ENCODE measurements at places on chromosomes 7 and 10.

- DNase-seq: no peak
Measured at GRCh38 chr10:109895095-109895818, 28.1 kb downstream of the XPNPEP1 start.

DNA sequence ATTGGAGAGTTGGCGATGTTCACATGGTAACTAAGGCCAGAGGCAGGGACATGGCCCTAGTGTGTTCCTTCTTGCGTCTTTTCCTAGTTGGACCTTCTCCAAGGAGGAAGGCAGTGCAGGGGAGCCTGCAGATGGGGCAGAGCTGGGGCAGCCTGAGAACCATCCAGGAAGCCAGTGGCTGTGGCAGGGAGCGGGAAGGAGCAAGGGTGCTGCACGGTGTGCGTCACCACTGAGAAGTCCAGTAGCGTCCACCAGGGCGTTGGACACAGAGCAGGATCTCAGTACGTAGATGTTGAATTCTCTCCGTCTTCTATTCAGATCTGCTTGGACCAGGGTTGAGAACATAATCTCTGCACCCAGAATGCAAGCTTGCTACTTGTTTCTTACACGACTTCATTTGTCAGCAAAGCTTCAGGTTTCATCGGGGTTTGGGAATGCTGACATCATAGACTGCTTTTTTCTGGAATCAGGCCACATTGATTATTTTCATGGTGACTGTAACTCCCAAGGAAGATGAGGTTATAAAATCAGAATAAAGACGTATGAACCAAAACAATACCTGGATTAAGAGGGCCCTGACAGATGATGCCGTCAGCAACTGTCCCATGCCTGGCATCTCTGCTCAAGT, 130.3 kb downstream of the HECW1 start:
- no peak for DNase-seq

GRCh38 chr10:43249151-43249961, 17.5 kb downstream of the RASGEF1A start:
- no peak for DNase-seq

DNA sequence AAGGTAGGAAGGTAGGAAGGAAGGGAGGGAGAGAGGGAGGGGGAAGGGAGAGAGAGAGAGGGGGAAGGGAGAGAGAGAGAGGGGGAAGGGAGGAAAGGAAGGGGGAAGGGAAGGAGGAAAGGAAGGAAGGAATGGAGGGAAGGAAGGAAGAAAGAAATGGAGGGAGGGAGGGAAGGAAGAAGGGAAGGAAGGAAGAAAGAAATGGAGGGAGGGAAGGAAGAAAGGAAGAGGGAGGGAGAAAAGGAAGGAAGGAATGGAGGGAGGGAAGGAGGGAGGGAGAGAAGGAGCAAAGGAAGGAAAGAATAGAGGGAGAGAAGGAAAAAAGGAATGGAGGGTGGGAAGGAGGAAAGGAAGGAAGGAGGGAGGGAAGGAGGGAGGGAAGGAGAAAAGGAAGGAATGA, 176.4 kb upstream of the PTER start:
- no peak for DNase-seq

GRCh38 chr7:78149787-78150186, 351.2 kb downstream of the PHTF2 start:
- no peak for DNase-seq

- DNase-seq: no peak
Measured at GRCh38 chr10:28592953-28593352, 60.0 kb downstream of the WAC start.

DNA sequence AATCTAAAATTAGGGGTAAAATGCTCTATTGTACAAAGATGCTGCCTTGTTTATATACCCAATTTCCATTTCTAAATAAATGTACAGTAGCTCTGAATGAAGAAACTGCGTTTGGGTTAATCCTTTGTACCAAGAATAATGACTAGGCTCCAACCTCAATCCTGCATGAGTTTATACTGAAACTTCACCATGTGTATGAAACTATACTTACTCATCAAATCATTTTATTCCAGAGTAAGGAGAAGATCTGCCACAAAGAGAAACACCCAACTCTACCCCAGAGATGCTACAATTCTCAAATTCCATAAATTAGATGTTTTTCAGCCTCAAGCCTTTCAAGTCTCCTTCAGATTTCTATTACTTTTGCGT, 53.8 kb upstream of the AKR1E2 start:
- DNase-seq: no peak

- no peak for DNase-seq
Measured at GRCh38 chr10:98621630-98622029, 174.9 kb upstream of the HPS1 start.

DNA sequence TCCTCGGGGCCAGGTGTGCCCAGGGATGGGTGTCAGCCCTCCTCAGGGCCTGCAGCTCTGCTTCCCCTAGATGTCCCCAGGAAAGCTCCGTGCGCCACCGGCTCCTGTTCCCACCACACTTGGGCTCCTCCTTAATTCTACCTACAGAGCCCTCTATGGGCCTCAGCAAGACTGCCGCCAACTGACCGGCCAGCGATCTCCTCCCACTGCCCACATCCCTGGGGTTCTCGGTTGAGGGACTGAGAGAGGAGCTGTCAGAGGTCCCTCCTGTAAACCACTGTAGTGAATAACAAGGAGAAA, 5.3 kb upstream of the LDB3 start:
- DNase-seq: no peak

GRCh38 chr10:96478355-96478754, 35.4 kb downstream of the TLL2 start:
- DNase-seq: no peak

DNA sequence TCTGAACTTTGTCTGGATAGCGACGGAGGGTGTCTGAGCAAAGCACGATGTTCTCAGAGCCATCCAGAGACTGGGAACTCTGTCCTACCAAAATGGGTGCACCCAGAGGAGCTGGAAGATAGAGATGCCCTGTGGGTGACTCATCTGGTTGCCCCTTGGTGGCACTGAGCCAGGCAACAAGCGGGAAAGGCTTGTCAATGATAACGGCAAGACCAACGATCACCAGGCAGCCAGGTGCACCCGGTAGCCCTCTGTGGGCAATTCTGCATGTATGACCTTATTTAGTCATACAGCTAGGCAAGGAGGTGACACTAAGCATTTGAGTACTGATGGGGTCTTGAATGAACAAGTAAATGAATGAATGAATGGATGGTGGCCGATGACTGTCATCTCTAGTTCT, 2.8 kb upstream of the ELN start:
- DNase-seq: no peak

DNA sequence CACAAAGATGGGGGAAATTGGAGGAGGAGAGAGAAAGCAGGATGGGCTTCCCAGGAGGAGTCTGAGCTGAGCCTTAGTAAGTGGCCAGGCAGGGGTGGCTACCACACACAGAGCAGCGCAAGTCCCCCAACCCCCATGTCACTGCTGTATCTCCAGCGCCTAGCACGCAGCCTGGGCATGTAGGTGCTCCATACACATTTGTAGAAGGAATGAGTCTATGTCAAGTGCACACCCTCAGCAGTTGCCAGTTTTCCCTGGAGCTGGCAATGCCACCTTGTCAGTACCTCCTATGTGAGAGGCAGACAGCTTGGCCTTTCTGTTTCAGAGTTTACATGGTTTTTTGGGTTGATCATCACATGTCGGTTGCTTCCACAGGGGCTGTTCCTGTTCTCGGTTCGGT, 116.1 kb downstream of the CLEC2L start:
- no peak for DNase-seq

DNA sequence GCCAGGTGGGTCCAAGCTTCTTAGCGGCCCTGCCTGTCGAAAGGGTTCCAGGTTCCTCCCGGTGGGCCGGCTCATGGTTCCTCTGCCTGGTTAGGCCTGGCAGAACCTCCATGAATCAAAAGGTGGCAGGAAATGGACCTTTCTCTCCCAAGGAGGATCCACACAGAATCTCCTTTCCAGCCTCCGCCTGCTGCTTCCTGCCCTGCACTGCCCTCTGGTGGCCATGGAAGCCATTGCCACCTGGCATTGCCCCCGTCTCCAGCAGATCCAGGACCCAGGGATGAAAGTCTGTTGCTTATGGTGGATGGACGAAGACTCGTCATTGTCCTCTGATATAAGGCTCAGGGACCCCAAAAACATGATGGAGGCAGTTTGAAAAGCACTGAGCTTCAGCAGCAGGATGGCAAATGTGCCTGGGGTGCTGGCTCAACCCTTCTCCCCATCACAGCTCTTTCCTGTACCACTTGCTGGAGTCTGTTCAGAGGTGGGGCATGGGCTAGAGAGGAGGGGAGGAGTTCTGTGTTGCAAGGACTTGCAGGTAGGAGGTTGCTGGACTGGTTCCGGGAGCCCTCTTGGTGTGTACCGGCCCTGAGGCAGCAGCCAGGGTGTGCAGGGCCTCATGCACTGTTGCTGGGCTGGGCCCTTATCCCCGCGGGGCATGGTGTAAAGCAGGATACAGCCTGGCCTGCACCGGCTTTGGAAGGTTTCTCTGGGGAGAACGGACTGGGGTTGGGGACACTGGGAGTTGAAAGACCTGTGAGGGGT, 11.3 kb upstream of the INMT start:
- DNase-seq: no peak

DNA sequence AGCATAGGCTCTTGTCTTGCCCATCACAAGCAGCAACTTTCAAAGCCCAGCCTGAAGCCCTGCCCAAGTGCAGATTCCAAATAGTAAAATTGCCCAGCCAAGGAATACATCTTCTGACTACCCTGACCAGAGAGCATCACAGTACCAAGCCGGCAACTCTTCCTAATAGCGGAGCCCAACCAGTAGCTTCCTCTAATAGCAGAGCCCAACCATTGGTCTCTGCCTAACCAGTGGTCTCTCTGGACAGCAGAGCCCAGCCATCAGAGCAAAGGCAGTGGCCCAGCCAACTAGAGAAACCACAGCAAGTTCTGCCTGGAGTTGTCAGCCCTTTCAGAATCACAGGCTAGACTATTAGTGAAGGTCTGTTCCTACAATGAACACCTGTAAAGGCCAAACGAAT, 285.6 kb downstream of the HGF start:
- DNase-seq: peak; percentile 77

- DNase-seq: no peak
Measured at GRCh38 chr10:121535381-121535780, 62.9 kb downstream of the FGFR2 start.

- DNase-seq: no peak
Measured at GRCh38 chr7:67453580-67454380, 457.1 kb downstream of the TYW1 start.

DNA sequence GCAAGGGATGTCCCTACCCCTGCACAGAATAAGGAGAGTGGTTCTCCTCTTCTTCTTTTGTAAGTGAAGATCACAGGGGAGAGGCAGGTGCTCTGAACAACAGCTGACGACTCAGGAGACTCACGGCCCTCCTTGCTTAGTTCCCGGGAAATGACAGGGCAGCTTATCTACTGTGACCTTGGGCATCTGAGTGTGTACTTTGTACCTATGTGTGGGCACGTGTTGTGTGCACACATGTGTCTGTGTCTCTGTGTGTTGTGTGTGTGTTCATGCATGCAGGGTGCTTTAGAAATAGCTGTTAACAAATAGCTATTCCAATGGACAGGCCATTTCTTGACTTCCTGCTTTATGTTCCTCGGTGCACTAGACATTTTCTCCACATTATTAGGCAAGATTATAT, 80.5 kb upstream of the NPS start:
- no peak for DNase-seq

DNA sequence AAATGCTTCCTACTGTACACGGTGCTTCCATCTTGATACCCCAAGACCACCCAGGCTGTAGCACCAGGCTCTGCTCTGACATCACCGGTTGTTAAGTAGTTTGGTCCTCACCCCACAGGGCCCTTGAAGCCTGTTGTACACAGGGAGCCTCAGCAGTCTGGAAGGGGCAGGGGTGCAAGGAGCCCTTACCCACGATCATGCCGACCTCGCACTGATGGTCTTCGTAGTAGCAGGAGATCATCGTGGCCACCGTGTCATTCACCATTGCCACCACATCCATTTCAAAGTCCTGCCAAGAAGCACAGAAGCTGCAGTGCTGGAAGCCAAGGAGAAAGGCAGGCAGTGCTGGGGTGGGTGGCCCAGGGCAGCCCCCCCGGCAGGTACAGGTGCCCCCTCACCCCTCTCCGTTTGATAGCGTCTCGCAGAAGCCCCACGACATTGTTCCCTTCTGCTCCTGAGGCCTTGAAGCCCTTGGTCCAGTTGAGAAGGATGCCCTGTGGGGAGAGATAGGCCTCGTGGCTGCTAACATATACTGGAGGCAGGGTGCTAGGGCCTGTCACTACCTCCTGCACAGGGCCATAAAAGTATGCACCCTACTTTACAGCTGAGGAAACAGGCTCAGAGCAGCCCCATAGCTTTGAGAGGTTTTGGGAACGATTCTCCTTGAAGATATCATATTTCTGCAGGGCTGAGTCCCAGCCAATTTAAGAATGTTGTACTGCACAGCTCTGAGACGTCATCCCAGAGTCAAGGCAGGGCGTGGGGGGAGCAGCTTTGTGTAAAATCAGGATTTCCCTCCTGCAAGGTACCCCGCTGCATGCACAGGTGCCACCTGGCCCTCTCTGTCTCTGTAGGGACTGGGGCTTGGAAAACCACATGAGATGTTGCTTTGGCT, 8.7 kb upstream of the MYL7 start:
- no peak for DNase-seq

- DNase-seq: no peak
Measured at GRCh38 chr10:97412891-97413304, 11.8 kb upstream of the RRP12 start.

- DNase-seq: no peak
Measured at GRCh38 chr7:154842591-154842990, 160.3 kb downstream of the PAXIP1 start.

DNA sequence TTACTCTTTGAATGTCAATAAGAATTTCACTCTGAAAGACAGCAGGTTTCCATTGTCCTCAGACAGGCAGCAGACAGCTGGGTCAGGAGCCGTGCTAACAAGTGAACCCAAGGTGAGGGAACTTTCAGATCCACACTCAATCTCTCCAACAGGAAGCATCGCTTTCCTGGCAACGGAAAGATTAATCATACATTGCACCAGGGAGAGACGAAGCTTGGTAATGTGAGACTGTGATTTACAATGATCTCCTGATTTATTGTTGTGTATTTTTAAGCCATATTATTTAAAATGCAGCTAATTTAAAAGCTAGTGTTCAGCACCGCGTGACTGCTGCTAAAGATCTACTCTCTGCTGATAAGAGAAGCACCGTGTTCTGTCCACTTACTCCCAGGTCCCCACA, 17.5 kb upstream of the NOM1 start:
- no peak for DNase-seq

GRCh38 chr7:68676813-68677535, 921.3 kb upstream of the AUTS2 start:
- DNase-seq: no peak

DNA sequence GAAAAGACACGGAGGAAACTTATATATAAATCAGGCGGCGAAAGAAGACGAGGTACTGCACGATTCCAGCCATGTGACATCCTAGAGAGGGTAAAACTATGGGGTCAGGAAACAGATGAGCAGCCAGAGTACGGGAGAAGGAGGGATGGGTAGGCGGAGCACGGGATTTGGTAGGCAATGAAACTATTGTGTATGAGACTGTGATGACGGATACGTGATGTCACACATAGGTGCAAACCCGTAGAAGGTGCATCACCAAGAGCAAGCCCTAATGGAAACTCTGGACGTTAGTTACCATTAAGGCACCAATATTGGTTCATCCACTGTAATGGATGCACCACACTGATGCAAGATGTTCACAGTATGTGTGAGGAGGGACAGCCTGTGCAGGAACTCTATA, 93.8 kb upstream of the MGMT start:
- no peak for DNase-seq

Data from smooth muscle cell of the brain vasculature (primary cell).